ENCODE measurements at places on chromosomes 1 and 21. TPM values are rescaled to one million over a fixed set of nuclear protein-coding genes. Genes with fewer than 3 reads are reported as not detected.

DNA sequence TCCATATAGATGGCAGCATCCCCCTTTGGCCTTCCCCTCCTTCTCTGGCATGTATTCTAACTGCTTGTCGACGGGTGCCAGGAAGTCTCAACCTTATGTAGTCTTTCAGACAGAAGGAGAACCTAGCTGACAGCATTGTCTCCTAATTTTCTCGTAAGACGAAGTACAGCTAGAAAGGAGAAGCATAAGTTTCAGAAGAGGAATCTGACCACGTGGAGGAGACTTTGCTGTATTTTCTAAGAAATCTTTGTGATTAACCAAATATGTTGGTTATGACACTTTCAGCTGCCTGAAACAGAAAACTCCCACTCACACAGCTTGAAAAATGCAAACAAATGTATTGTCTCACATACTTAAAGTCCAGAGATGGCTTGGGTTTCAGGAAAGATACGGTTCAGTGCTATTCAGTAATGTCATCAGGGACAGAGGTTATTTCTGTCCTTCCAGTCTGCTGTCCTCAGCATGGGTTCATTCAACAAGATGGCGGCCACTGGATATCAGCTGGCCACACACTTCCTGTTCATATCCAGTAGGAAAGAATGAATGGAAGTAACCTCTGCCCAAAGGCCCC, 109.5 kb upstream of the ZNF648 start:
- no peak for DNase-seq

GRCh38 chr1:219401724-219402625, 210.9 kb downstream of the ZC3H11B start:
- DNase-seq, result no peak

- no peak for DNase-seq
Measured at GRCh38 chr1:98049370-98050135, 128.7 kb upstream of the DPYD start.

SH3BGR gene
- not detected for total RNA-seq

TENT5C gene
- total RNA-seq, result 0.14 TPM

DIO1 gene
- not detected for total RNA-seq

RUNX3 gene
- total RNA-seq, result 35.2 TPM

Data from Karpas-422 (cell line).